ENCODE measurements at places on chromosomes 12 and 14.

GRCh38 chr12:131369094-131369845 is 341.6 kb upstream of the SFSWAP start:
- no peak for DNase-seq

- peak; percentile 26 for DNase-seq
Measured at GRCh38 chr14:65731933-65732506, 319.5 kb downstream of the FUT8 start.

DNA sequence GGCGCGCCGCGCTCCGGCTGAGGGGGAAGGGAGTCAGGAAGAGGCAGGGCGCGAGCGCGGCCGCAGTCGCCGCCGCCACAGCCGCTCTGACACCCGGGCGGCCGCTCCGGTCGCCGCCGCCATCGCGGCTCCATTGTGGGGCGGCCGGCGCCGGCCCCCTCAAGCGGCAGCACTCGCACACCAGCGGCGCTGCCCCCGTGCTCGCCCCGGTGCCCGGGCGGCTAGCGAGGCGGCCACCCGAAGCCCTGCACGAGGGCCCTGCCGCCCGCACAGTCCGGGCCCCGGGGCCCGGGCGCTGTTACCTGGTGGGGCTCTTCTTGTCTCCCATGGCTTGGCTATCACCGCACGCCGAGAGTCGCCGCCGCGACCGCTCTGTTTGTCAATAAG is 202 bp downstream of the YAF2 start:
- no peak for DNase-seq

- DNase-seq = no peak
Measured at GRCh38 chr14:37594971-37595808, at the start of the genes FOXA1 and TTC6. Gene FOXA1 (minus strand): TSS chr14:37595249. CDS start chr14:37594972, 277 bp downstream. Gene TTC6 (plus strand): TSS chr14:37595629. CDS start chr14:37622065, 26,436 bp downstream.

GRCh38 chr12:103855896-103856657 is 15.0 kb upstream of the NT5DC3 start:
- no peak for DNase-seq

- peak; percentile 89 for DNase-seq
Measured at GRCh38 chr12:113174461-113175384, 10.6 kb downstream of the DDX54 start.

- no peak for DNase-seq
Measured at GRCh38 chr14:64745511-64746091, 41.4 kb downstream of the PLEKHG3 start.

DNA sequence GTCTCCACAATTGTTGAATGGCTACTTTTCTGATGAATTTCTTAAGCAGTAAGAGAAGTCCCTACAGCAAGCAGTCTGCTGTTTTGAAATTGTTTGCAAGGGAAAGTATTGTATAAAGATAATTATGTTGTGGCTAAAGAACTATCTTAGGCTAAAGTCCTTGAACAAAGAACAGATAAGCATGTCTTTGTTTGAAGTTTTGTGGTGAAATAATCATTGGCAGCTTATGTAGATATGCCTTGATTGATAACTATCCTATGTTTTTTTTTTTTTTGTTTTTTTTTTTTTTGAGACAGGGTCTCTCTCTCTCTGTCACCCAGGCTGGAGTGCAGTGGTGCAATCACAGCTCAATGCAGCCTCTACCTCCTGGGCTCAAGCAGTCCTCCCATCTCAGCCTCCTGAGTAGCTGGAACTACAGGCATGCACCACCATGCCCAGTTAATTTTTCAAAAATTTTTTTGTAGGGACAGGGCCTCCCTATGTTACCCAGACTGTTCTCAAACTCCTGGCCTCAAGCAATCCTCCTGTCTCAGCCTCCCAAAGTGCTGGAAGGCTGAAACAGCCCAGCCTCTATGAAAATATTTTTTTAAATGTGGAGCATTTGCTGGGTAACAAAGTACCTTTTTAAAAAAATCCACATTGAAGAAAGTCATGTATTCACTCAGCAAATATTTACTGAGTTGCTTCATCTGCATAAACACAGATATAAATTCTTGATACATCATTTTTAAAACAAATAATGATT is 80.8 kb downstream of the LLPH start:
- no peak for DNase-seq

- DNase-seq = no peak
Measured at GRCh38 chr12:3315201-3315661, 175.8 kb upstream of the PRMT8 start.

GRCh38 chr12:128825835-128826234 is 2.1 kb upstream of the SLC15A4 start:
- no peak for DNase-seq

GRCh38 chr14:25516838-25517237 is 466.9 kb upstream of the STXBP6 start:
- no peak for DNase-seq

- no peak for DNase-seq
Measured at GRCh38 chr14:54574528-54574927, 7.6 kb downstream of the SAMD4A start.

GRCh38 chr14:50778721-50779483 is 52.1 kb downstream of the NIN start:
- DNase-seq = no peak

DNA sequence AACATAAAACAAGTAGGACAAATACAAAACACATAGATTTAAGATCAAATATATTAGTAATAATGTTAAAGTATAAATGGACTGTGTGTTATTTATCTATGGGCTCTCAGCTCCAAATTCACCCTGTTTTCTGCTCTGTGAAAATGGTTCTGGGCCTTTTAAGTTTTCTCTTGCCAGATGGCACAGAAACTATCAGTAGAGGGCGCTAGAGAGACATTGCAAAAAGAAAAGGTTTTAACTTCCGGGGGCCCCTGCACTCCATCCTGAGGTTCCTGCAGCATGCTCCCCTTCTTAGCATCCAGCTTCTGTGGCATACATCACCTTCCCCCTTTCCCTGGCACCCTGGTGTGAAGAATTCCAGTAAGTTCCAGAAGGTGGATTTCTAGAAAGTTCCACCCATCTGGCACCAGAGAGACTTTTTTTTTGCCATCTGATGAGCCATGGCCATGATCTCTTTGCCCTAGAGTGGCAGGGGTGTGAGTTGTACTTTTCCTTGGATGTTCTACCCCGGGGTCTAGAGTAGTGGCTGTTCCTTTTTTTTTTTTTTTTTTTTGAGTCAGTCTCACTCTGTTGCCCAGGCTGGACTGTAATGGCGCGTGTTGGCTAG is 29.3 kb downstream of the ZCRB1 start:
- peak; percentile 34 for DNase-seq

DNA sequence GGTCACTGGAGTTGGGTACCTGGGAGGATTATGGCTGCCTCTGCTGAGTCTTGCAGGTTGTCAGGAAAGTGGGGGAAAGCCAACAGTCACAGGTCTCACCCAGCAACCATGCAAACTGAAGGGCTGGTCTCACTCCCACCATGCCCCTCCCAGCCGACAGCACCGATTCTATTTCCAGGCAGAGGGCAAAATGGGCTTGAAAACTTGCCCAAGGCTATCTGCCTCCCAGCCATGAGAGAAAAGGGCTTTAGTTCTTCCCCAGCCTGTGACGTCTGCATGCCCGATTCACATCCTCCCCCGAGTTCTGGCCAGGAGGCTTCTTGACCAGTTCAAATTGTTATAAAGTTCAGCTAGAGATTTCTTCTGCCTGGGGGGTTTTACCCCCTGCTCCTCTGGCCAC is 9.9 kb upstream of the TAS2R30 start:
- DNase-seq = no peak

- DNase-seq = no peak
Measured at GRCh38 chr12:93136253-93137055, 207.4 kb upstream of the EEA1 start.

GRCh38 chr12:123134826-123135225 is 16.1 kb downstream of the PITPNM2 start:
- no peak for DNase-seq

DNA sequence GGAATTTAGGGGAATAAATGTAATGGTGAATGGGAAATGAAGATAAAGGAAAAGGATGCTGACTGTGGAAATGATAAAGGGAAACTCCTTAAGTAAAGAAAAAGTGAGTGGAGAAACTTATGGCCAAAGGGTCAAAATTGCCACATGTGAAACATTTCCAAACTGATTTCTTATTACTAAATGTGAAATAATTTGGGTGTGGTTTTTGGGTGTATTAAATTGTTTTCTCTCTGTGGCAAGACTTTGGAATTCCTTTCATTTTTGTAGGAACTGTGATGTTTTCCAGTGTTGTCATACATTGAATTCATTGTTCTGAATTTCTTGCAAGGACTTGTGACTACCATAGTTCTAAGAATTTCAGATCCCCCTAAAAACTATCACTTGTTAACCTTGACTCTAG is 1891.5 kb upstream of the SEL1L start:
- DNase-seq = no peak

DNA sequence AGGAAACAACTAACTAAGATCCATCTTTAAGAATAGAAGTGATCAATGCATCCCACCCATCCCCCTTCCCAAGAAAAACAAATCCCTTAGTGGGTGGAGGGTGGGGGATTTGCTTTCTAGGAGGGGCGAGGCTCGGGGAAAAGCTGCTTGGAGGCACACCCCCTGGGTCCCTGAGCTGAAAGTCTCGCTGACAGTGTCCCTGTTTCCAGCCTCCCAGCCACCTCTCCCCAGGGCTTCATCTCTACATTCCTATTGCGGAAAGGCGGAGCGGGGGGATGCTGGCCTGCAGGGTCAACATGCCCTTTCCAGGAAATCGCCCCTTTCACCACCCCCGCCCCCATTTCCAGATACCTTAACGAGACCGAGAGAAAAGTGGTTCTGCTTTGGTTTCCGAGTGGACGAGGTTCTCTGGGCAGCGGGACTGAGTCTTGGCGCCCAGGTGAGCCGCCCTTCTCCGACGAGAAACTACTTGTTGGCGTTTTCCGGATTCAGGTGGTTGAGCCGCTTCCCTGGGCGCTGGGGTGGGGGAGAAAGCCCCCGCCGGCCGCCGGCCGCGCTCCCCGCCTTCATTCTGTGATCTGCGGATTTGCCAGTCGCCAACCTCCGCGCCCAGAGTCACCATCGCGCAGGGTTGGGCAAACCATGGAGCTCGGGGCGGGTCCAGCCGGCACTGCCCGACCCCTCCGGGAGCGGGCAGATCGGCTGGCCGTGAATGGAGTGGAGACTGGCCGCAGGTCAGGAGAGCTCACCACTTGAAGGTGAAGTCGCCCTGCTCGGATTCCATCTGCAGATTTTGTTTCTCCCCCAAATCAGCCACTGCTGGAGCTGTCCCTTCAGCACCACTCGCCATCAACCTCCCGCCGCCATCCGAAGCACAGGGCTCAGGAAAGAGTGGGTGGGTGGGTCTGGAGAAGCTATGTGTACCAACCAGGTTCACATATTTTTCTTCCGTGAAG is 505 bp downstream of the KCNC2 start:
- no peak for DNase-seq

- no peak for DNase-seq
Measured at GRCh38 chr14:68103853-68104252, 284.3 kb downstream of the RAD51B start.

GRCh38 chr12:4039931-4040330 is 166.7 kb upstream of the PARP11 start:
- DNase-seq = no peak

DNA sequence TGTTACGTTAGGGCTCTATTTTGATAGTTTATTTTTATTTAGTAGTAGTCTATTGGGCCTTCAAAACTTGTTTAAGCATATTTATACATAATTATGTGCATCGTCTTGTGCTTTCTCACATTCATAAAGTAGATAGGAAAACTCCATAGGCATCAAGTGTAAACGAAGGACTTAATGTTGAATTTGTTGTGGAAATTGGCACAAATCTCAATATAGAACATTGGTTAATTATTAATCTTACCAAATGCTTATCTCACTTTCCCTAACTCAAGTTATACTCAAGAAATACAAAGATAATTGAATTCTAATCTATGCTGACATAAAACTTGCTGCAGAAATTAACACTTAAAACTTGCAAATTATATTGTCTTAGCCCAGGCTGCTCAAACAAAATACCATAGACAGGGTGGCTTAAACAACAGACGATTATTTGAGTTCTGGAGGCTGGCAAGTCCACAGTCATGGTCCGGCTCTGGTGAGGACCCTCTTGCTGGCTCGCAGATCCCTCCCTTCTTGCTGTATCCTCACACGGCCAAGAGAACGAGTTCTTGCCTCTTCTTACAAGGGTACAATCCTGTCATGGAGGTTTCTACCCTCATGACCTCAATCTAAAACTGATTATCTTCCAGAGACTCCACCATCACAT is 18.8 kb downstream of the STYX start:
- DNase-seq = no peak

- no peak for DNase-seq
Measured at GRCh38 chr12:10982244-10982643, 4.5 kb downstream of the TAS2R50 start.

GRCh38 chr12:53324113-53324778 is 2.8 kb upstream of the AAAS start:
- peak; percentile 69 for DNase-seq

GRCh38 chr12:104263580-104264358 is 39.8 kb upstream of the EID3 start:
- no peak for DNase-seq

- peak; percentile 54 for DNase-seq
Measured at GRCh38 chr14:78448164-78449094, 278.3 kb downstream of the NRXN3 start.

GRCh38 chr12:130335517-130336392 is 1.9 kb upstream of the PIWIL1 start:
- DNase-seq = peak; percentile 33

GRCh38 chr12:60760965-60761364 is 1165.1 kb downstream of the SLC16A7 start:
- no peak for DNase-seq

DNA sequence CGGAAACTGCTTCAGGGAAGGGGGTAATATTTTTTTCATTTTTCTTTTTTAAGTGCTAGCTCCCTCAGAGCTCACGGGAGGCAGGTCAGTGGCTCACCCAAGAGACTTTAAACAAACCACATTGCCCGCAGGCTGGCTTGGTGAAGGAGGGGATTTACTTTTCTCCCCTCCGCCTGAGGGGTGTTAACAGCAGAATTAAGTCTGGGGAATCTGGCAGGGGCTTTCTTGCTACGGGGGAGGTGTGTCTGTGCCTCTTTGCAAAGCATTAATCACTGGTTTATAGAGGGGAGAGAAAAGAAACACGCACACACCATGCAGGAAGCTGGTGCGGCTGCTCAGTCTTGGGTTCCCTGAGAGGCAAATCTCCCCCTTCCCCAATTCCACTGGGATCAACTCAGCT is 26.2 kb upstream of the TBX3 start:
- no peak for DNase-seq

DNA sequence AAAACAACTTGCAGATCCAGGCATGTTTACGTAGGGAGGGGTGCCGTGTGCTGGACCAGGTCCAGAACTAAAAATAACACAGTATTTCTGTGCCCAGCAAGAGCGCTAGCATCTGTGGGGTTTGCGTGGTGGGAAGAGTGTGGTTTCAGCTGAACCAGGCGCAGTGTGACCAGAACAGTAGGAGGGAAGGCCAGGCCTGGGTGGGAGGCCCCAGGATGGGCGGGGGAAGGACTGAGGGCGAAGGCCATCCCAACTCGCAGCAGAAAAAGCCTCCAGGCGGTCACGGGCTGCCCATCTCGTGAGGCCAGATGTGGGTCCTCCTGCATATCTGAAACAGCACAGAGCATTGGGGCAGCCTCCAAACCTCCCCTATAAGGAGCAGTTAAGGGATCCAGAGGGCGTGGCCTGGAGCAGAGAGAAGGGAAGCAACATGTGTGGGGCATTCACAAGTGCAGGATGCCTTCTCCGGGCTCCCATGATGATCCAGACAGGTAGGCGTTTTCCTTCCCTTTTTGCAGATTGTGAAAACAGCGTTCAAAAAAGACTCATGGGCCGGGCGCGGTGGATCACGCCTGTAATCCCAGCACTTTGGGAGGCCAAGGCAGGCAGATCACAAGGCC is 17.8 kb upstream of the CD9 start:
- DNase-seq = no peak

GRCh38 chr12:103965255-103965589 is 450 bp upstream of the TDG start:
- DNase-seq = no peak

Measured in activated naive CD4-positive, alpha-beta T cell treated with anti-CD3 and anti-CD28 coated beads, Interleukin-2, amount 50 U/mL, for 72 hours (primary cell).